ENCODE measurements at places on chromosomes 11 and 22. TPM values are rescaled to one million over a fixed set of nuclear protein-coding genes. Genes with fewer than 3 reads are reported as not detected.

DNA sequence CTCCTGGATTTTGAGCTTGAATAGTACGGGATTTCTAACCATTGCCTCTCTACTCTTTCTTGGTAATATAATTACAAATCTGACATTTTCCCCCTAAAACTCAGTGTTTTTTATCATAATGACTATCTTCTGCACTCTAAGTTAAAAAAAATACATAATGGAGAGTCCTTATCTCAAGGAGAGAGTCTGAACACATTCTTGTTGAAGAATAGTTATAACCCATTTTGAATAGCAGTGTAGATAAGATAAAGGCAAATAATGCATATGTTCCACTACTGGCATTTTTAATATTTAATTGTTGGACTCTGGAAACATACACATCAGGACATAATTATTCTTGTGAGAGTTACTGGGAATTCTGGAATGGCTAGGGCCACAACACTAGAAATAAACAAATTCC is 456.5 kb upstream of the ANO5 start:
- H3K27me3 ChIP-seq, result no peaks in the 10 kb centered on the region
- no peaks in the 10 kb centered on the region for H3K36me3 ChIP-seq
- no peaks in the 10 kb centered on the region for H3K4me1 ChIP-seq
- DNase-seq, result no peak
- no peak overlapping the region for H3K4me3 ChIP-seq
- no peak overlapping the region for H3K27ac ChIP-seq

- H3K27me3 ChIP-seq, result no peaks in the 10 kb centered on the region
- H3K27ac ChIP-seq, result peak overlapping the region; percentile 71
- DNase-seq, result no peak
- no peak overlapping the region for H3K4me3 ChIP-seq
- H3K4me1 ChIP-seq, result peaks cover 13% of the 10 kb centered on the region
Measured at GRCh38 chr11:70732023-70732880, 333.9 kb downstream of the CTTN start.

GRCh38 chr22:24186352-24186740 is 5.1 kb downstream of the SUSD2 start:
- H3K4me3 ChIP-seq, result no peak overlapping the region
- H3K36me3 ChIP-seq, result no peaks in the 10 kb centered on the region
- no peaks in the 10 kb centered on the region for H3K27me3 ChIP-seq
- H3K27ac ChIP-seq, result no peak overlapping the region
- no peak for DNase-seq

CHID1 gene
- total RNA-seq, result 87.0 TPM

RAC2 gene
- total RNA-seq, result 1.7 TPM

DNA sequence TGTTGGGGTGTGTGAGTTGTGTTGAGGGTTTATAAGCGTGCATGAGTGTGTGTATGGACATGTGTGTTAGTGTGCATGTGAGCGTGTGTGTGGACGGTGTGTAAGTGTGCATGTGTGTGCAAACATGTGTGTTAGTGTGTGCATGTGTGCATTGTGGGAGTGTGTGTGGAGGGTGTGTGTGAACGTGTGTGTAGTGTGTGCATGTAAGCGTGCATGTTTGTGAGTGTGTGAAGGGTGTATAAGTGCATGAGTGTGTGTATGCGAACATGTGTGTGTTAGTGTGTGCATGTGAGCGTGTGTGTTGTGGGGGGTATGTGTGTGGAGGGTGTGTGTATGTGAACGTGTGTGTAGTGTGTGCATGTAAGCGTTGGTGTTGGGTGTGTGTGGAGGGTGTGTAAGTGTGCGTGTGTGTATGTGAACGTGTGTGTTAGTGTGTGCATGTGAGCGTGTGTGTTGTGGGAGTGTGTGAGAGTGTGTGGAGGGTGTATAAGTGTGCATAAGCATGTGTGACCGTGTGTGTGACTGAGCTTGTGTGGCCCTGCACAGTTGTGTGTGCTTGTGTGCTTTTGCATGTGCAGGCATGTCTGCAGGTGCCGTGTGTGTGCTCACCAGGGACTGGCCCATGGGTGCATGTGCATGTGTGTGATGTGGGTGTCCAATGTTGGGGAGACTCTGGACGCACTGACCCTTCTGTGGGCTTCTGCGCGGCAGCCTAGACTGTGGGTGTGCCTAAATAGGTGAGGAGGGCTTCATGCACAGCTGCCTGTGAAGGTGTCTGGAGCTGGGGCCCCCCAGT is 866.2 kb downstream of the TBC1D22A start:
- H3K36me3 ChIP-seq, result no peaks in the 10 kb centered on the region
- H3K27me3 ChIP-seq, result peaks cover 11% of the 10 kb centered on the region
- no peak for DNase-seq

GRCh38 chr11:75802021-75802912 is 12.7 kb upstream of the UVRAG start:
- DNase-seq, result no peak
- H3K27me3 ChIP-seq, result no peaks in the 10 kb centered on the region
- H3K4me1 ChIP-seq, result no peaks in the 10 kb centered on the region
- H3K36me3 ChIP-seq, result no peaks in the 10 kb centered on the region
- H3K4me3 ChIP-seq, result no peak overlapping the region
